Heart left ventricle (tissue), 16 donors: ENCODE measurements at places on chromosomes 16 and 17. TPM values are rescaled to one million over a fixed set of nuclear protein-coding genes. Genes with fewer than 3 reads are reported as not detected.

GRCh38 chr17:8151641-8152111 is 528 bp downstream of the PER1 start:
- DNase-seq: peak; percentile 96

DNA sequence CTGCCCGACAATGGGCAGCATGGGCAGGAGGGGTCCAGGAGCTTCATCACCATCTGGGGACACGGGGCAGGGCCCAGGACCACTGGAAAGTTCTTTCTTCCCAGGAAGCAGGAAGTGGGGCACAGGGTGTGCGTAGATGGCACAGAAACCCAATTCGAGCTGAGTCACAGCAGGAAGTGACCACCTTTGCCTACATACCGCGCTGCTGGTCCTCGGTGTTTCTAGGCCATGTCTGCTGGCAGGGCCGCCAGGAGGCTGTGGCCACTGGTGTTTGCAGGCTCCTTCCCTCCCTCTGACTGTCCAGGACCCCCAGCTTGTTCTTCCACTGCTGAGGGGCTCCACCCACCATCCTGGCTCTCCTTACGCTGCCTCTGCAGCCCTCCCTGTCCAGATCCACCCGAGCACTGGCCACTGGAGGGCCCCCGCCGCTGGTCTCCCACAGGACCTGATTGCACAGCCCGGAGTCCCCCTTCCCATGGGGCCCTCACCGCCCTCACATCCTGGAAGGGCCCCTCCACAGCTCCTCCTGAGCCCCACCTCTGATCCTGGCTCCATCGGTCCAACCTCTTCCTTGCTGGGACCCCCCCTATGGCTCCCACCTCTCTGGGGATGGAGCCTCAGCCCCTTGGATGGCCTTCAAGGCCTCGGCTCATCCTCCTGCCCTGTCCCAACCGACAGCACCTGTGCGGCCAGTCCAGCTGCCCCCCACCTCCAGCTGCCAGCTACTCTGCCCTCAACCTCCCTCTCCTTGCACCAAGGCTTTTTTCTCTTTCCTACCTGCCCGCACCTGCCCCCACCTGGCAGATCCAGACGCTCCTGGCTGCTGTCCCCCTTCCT is 14.5 kb upstream of the RASD1 start:
- DNase-seq: peak; percentile 23

The MPO gene
- 0.11 TPM for polyA plus RNA-seq

DNA sequence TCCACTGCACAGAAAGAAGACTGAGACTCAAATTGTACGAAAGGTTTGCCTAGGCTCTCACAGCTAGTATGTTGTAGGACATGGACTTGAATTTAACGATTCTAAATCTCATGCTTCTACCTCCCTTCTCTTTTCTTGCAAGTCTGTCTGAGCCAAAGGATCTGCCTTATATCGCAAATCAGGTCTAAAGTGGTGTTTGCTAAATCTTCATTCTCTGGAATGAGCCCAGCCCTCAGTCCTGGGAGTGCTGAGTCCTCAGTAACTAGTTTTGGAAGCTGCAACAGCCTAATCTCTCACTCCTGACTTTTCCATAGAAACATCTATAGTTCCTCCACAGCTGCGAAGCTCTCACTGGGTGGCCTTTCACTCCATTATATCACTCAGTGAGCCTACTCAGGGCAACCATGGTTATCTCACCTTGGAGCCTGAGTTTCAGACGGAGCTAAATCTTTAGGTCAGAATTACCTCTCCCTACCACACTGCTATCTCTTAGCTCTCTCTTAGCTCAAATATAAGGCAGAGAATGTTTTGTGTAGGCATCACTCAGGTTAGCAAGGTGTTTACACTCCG is 575.5 kb upstream of the C16orf82 start:
- no peak for DNase-seq

The CCL8 gene
- 0.15 TPM for polyA plus RNA-seq

The RPL23 gene
- polyA plus RNA-seq: 2,300 TPM

- no peak for DNase-seq
These were observed 46.7 kb downstream of the LMF1 start for GRCh38 chr16:924063-924462.

The GP2 gene
- not detected for polyA plus RNA-seq

GRCh38 chr16:57609541-57610401 is 18.7 kb upstream of the ADGRG1 start:
- DNase-seq: peak; percentile 46

- no peak for DNase-seq
These were observed 49.2 kb downstream of the MYH11 start for GRCh38 chr16:15807603-15808009.

DNA sequence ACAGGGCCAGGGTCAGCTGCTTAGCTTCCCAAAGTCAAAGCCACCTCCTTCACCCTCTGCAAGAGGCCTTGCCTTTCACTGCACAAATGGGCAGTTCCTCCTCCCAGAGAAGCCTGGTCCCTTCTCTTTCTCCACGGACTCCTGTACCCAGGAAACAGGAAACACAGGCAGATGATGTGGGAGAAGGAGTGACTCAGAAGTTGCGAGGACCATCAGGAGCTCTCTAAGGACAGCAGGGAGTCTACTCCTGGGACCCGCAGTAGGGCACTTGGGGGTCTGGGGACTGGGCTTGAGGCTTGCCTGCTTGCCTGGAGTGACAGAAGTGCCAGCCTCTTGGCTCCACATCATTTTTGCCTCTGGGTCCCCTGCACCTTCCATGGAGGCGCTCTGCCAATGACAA is 47.4 kb upstream of the KSR1 start:
- no peak for DNase-seq

DNA sequence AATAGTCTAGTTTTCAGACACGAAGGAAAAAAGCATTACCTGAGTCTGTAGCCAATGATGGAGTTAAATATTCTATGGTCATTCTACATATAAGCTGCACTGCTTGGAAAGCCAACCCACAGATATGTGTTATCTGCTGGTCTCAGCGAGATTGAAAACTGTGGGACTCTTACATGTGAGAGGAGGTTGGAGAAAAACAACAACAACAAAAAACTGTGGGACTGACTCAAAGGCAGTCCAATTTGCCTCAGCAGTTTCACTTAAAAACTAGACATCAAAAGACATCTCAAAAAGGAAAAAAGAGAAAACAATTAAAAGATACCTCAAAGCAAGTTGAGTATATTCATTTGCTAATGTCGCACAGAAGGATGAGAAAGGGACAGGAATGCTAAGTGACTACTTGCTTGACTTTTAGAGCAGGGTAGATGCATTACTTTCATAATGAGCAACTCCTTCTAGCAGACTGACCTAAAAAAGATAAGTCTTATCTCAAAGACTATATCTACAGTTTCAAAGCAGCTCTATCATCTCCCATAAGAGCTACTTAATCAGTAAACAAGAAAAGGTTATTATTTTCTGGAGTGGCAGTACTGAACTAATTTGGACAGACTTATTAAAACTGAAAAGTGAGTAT is 35.5 kb upstream of the ITGA2B start:
- DNase-seq: no peak

GRCh38 chr17:61203671-61204131 is 195.9 kb upstream of the TBX2 start:
- peak; percentile 27 for DNase-seq

- no peak for DNase-seq
These were observed 30.7 kb upstream of the METTL9 start for GRCh38 chr16:21568502-21569189.

The MMP28 gene
- 4.4 TPM for polyA plus RNA-seq

- DNase-seq: no peak
These were observed 57.9 kb downstream of the HS3ST2 start for GRCh38 chr16:22871861-22872260.

- DNase-seq: no peak
These were observed 45.9 kb upstream of the GNAO1 start for GRCh38 chr16:56145369-56145768.

DNA sequence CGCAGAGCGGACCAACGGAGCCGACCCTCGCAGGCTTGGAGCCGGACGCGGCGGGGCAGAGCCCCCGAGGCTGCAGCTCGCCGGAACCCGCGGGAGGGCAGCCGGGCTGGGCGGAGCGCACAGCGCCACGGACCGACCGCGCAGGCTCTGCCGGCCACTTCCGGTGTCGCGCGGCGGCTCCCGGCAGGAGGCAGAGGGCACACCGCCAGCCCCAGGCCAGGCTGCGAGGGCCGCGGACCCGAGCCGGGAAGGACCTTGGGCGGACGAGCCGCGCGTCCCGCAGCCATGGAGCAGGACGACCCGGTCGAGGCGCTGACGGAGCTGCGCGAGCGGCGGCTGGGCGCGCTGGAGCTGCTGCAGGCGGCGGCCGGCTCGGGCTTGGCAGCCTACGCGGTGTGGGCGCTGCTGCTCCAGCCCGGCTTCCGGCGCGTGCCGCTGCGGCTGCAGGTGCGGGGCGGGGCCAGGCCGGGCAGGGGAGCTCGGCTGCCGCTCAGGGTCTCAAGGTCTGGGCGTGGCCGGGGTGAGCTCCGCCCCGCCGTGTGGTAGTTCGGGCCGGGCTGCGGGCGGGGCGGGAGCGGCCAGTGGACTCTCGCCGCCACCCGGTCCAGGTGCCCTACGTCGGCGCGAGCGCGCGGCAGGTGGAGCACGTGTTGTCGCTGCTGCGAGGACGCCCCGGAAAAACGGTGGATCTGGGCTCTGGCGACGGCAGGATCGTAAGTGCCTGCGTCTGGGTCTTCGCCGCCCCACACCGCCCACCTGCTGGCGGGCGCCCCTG is at the start of gene ANTKMT:
Gene ANTKMT (plus strand): TSS at position 157 of the 775 bp plus-strand sequence. CDS start 129 bp downstream, at position 286.
- DNase-seq: peak; percentile 83

- DNase-seq: no peak
These were observed 9.6 kb upstream of the SPN start for GRCh38 chr16:29653471-29653870.

GRCh38 chr16:84559311-84559932 is 55.0 kb upstream of the MEAK7 start:
- no peak for DNase-seq

DNA sequence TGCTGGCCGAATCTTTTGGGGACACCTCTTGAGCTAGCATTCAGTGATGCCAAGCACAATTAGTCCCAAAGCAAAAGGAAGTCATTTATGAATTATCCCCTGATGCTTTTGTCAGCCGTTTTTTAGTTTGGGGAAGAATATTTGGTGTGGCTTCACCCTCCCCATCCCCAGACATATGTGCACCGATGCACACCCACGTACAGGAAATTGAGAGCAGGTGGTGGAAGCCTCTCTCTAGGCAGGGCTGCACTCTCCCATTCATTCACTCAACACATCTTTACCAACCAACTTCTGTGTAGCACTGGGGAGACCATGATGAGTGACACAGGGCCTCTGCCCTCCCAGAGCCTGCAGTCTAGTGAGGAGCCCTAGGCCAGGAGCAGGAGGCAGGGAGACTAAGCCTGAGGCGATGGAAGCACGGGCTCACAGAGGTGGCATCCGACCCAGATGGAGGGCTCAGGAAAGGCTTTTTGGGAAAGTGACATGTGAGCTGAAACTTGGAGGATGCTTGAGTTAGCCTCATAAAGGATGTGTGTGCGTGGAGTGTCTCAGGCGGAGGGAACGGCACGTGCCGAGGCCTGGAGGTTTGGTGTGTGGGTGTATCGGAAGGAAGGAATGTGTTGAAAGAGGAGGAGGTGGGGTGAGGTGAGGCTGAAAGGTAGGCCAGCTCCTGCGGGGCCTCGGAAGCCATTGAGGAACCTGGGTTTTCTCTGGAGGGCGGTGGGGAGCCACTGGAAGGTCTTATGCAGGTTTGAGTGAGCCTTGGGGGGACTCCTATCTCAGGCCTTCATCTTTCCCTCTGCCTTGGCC is 43.8 kb downstream of the PSME3IP1 start:
- DNase-seq: no peak

DNA sequence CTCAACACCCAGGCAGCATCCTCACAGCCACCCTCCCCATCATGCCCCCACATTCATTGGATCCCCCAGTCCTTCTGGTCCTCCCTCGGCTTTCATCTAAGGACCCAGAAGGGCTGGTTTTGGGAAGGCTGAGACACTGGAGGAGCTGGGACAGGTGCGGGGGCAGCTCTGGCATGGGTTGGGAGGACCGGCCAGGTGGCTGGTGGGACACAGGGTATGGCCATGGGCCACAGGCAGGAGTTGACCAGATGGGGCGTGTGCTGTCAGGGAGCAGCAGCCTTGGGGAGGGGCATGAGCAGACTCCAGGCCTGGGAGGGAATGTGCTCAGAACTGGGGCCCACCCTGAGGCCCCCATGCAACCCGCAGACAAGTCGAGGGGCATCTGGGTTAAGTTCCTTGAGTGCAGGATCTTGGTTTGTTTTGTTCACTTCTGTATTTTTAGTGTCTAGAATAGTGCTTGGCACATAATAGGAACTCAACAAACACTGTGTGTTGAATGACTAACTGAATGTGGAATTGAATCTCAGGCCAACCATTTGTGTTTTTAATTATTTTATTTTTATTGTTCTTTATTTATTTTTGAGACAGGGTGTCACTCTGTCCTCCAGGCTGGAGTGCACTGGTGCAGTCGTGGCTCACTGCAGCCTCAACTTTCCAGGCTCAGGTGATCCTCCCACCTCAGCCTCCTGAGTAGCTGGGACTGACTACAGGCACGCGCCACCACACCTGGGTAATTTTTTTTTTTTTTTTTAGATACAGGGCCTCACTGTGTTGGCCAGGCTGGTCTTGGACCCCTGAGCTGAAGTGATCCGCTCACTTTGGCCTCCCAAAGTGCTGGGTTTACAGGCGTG is 5.6 kb downstream of the P2RX1 start:
- no peak for DNase-seq

DNA sequence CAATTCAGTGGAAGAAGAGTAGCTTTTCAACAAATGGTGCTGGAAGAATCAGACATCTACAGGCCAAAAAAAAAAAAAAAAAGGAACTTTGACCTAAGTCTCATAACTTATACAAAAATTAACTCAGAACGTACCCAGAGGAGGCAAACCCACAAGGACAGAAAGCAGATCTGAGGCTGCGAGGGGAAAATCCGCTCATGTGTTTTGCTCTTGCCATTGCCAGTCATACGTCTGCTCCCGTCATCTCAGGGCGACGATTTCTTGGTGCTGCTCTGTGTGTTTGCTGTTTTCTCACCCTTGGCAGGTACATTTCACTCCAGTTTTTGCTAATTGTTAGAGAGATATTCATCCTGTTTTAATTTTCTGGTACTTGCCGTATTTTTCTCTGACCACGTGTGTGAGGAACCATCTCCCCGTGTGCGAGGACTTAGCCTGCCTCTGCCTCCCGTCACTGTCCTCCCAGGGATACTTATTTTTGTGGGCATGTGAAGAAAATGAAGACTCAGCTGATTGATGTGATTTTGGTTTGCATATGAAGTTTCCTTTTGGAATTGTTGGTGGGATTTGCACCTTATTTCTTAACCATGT is 33.4 kb upstream of the ACSF3 start:
- no peak for DNase-seq

- no peak for DNase-seq
These were observed 82.7 kb downstream of the MAP2K6 start for GRCh38 chr17:69497161-69497560.

DNA sequence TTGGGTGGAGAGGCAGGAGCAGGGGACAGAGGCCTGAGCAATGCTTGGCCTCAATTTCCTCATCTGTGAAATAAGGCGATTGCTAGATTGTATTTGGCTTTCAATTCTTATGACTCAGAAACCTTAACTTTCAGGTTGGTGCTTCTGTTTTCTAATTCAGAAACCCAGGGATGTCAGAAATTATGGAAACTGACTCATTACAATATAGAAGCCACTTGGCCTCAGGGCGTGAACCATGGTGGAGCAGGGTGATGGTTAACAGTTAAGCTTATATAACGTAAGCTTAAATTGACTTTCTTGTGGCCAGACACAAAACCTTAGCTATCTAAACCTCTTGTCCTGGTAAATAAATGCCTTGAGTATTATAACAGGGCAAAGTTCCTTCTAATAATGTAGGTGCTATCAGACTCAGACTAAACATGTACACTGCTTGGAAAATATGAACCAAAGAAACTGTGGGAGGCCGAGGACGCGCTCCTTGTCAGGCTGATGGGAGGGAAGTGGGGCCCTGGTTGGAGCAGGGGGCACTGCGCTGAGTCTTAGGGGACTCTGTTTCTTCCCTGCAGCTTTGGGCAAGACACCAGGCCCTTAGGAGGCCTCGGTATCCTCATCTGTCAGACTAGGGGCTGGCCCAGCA is 17.1 kb upstream of the SREBF1 start:
- DNase-seq: no peak

- DNase-seq: no peak
These were observed 2.9 kb downstream of the FADS6 start for GRCh38 chr17:74890554-74890953.
